ENCODE measurements at places on chromosomes 5 and 9.
A peak's percentile ranks its signal among the peaks of the same experiment; 100 is the strongest.

DNA sequence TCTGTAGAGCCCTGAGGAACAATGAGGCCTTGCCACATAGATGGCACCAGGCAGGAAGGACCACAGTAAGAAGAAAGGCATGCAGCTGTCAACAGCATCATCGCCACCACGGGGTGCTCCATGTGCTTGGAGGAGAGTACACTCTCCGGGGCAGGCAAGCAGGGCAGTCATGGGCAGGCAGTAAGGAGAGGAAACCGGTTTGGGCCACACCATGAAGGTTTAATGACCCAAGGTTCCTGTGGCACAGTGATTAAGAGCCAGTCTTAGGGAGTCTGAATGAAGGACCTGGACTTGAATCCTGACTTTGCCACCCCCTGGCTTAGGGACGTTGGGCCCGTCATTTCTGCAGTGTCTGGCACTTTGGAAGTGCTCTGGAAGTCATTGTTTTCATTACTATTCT is 80.6 kb upstream of the ZBTB43 start:
- no peak for DNase-seq

- DNase-seq: no peak
Measured at GRCh38 chr5:55154873-55155272, 5.1 kb upstream of the GPX8 start.

DNA sequence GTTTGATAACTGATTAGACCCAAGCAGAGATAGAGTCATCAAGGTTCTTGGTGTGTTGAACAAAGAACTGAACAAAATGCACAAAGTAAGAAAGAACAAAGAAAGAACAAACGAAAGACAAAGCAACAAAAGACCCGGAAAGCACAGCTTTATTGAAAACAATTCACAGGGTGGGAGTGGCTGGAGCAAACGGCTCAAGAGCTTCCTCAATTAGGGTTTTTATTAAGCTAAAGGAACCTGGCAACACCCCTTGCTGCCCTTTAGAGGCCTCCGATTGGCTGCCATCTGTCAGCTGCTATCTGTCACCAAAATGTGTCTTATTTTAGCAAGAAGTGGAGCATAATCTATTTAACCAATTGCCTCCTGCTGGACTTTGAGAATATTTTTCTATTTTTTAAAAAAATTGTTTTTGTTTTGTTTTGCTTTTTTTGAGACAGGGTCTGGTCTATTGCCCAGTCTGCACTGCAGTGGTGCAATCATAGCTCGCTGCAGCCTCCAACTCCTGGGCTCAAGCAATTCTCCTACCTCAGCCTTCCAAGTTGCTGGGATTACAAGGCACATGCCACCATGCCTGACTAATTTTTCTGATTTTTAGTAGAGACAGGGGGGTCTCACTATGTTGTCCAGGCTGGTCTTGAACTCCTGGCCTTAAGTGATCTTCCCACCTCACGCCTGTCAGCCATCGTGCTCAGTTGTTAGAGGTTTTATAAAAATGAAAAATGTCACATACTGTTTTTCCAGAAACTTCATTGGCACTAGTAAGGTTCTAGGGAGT is 7.7 kb upstream of the ABO start:
- DNase-seq: peak; percentile 66

GRCh38 chr5:132182359-132183040 is 45.2 kb downstream of the P4HA2 start:
- no peak for DNase-seq
